ENCODE measurements at places on chromosomes 7 and 10.

- DNase-seq: no peak
These were observed 132.5 kb downstream of the LSM5 start for GRCh38 chr7:32357535-32358277.

DNA sequence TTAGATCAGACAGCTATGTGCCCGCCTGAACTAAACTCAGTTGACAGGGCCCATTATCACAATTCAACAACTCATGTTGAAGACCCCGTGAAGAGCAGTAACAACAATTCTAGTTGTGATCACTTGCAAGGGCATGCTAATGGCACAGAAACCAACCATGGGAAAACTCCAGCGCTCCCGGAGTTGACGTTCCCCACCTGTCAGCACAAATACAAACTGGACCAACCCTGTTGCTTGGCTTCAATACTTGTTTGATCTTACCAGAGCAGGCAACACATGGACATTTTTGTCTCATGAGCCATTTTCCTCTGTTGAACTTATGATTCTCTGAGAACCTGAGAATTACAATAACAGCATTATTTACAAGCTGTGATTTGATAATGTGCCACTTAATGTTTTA, 119.0 kb upstream of the LANCL2 start:
- DNase-seq: peak; percentile 30

DNA sequence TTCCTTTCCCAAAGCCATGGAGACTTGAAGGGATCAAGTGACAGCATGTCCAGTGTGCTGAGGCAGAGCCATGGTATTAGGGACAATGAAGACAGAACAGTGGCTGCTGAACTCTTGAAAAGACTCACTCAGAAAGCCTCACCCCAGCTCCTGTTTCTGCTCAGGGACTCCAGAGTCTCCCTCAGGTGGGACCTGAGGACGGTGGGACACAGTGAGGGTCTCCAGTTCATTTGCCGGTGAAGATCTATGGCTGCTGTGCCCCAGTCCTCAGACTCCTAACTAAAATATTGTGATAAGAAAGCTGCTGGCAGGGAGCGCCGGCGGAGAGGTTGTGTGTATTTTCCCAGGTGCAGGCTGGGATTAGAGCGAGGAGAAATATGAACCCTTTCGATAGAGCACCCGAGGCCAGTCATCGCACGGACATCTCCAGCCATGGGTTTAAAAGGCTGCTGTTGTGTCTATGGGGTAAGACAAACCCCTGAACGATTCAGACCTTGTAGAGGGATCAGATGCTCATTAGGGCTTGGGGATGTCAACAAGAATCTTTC, 57.2 kb downstream of the C7orf25 start:
- no peak for DNase-seq

DNA sequence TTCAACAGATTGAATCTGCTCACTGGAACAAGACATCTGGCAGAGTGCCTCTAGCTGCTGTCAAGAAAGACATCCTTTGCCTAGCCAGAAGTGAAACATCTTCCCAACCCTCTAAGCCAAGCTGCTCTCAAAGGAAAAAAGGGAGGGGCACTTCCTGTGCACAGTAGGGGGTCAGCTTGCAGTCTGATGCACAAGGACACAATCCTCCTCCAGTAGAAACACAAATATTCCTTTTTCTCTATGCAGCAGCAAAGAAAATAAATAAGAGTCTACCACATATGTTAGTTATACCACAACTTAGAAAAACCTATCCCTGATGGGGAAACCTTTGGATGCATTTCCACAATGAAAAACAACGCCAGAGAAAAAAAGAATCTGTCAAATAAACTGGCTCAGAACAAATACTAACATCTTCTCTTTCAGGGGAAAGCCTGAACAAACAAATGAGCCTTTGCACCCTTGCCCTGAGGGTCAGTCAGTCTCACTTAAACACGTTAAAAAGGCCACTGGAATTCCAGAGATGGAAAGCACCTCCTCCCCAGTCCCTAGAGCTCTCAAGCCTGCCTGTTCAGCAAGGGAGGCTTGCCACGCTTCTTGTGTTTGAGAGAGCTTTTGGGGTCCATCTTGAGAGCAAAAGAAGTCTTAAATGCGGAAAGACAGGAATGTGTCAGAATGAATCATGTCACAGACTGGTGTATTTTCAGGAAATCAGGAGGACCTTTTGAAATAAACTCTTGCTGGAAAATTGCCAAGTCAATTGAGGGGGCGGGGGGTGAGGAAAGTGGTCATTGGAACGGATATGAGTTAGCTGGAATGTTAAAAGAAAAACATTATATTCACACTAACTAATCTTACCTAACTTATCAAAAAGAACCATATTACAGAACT, 7.5 kb downstream of the LAMB1 start:
- peak; percentile 98 for DNase-seq

GRCh38 chr7:84822941-84823510, 363.8 kb downstream of the SEMA3D start:
- no peak for DNase-seq

- no peak for DNase-seq
These were observed 54.9 kb downstream of the MET start for GRCh38 chr7:116726713-116727431.

Data from muscle of leg (tissue), 16 donors.